Activated CD4-positive, alpha-beta T cell treated with anti-CD3 and anti-CD28 coated beads, Interleukin-2, amount 50 U/mL, for 16 hours (primary cell): ENCODE measurements at places on chromosomes 13 and 19.

GRCh38 chr19:52923778-52924593 is 758 bp upstream of the ZNF888 start:
- DNase-seq, result no peak

DNA sequence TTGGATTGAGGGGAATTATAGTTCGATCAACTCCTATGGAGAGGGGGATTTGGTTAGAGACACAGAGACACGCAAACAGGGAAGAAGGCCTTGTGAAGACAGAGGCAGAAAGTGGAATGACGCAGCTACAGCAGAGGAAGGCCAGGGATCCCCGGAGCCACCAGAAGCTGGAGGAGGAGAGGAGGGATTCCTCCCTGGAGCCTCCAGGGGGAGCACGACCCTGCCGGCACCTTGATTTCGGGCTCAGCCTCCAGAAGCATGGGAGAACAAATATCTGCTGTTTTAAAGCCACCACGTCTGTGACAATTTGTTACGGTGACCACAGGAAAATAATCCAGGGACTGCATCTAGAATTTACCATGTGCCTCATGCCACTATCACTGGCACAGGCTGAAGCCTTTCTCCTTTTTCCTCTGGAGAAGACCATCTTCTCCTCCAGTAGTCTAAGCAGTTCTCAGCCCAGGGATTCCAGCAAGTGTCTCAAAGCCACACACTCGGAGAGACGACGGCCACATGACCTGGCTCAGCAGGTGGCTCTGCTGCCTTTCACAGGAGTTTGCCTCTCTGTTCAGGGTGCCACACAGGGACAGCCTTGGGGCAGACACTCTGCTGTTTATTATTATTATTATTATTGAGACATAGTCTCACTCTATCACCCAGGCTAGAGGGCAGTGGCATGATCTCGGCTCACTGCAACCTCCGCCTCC is 39.9 kb upstream of the CCNE1 start:
- peak; percentile 23 for DNase-seq

DNA sequence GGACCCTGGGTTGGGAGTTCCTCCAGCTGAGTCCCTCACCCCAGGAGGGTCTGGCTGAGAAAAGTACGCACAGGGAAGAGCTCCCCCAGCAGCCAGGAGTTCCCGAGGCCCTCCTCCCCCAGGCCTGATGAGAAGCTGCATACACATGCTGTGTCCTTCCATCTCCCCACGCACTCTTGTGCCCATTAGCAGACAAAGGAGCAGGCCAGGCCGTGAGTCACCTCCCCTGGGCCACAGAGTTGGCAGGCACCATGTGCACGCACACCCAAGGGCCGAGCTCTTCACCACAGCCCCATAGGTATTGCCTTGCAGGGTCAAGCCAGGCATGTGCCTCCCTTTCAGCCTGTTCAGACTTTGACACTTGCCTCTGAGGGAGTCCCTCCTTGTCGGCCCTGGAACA is 17.5 kb downstream of the MAU2 start:
- no peak for DNase-seq

DNA sequence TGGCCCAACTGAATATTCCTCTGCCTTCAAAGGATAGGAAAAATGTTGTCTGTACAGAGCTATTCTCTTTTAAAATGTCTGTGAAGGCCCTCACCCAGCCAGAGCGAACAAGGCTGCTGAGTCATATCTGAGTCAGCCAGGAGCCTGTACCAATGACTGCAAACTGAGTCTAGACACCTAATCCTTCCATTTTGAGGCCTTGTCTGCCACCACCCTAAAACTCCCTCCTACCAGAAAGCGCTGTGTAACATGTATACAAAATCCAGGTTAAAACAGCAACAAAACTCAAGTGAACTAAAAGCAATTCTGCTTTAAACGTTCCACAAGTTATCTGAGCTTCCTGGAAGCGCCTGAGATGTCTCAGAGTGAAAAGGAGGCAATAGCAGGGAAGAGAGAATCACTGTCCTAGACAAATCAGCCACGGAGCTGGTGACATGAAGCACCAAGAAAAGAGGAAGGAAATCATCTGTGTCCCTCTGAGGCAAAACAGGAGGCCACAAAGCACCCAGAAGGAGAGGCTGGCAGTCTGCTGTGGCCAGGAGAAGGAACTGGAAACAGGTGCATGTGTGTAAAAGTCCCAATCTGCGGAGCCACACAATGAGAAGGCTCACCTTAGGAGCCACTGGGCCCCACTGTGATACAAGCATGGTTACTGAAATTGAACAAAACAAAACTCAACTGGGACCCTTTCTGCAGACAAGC is 10.2 kb downstream of the DHRS12 start:
- DNase-seq, result peak; percentile 72

DNA sequence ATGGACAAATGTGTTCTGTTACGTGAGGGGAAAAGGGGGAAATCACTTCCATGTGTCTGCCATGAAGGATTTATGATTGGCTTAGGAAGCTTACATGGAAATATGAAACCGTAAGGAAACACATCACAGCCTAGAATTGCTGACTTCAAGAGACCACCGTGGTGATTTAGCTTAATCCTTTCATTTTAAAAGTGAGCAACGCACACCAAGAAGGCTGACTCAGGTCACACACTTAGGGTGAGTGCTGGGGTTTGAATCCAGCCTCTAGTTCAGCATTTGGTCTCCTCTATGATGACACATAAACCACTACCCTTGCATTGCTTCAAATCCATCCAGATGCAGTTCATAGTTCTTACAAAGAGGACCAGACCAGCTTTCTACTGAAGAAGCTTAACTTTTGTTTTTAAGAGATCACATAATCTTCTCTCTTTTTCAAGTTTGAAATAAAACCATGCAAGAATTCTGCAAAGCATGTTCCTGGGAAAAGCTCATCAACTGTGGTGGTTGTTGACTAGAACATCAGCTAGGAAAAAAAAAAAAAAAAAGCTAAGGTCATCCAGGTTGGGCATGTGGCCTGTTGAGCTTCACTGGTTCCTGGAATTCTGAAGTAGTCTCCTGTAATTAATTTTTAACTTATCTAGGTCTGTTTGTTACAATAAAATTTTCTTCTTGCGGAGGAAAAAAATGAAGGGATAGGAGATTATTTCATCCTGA is 60.2 kb upstream of the KL start:
- DNase-seq, result no peak

DNA sequence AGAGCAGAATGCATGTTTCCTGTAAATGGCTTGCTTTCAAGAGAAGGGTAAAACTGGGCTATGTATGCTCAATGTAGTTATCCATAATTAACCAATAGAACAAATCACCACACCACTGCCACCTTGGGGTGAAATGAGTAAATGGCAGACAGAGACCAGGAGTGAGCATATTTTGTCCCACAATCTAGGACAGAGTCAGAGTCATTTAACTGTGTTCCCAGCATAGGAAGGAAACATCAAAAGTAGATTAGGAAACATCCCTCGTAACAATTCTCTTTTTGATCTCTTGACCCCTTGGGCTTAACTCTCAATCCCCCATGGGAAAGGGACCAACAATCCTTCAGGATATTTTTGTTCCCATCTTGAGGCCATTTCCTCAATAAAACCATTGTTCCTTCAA is 224.8 kb downstream of the NHLRC3 start:
- peak; percentile 58 for DNase-seq

DNA sequence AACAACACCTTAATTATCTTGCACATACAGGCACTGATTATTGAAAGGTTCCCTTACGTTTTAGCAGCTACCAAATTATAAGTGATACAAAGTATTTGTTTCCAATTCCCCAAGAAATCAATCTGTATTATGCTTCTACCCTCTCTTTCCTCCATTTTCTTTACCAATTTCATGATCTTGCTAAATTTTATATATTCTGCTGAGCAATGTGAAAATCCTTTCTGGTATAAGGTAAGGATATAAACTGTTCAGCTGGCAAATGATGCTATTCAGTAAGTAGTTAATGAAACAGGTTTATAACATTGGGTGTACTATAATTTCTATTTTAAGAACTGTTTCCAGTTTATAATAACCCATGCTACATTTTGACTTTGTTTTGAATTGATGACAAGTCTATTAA is 985 bp upstream of the EEF1AKMT1 start:
- no peak for DNase-seq

- no peak for DNase-seq
Measured at GRCh38 chr13:43379738-43380137, 356.4 kb downstream of the DNAJC15 start.

DNA sequence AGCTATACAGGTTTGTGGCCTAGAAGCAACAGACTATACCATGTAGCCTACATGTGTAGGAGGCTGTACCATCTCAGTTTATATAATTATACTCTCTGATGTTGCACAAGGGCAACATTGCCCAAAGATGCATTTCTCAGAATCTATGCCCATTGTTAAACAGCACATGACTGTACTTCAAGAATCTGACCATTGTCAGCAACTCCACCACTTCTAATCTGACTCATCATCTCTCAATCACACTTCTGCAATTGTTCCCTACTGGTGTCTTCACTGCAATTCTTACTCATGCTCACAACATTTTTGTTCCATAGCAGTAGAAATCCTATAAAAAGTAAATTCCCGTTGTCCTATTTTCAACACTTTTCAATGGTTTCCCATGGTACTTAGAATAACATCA is 63.9 kb upstream of the ATXN8OS start:
- no peak for DNase-seq
